ENCODE measurements at places on chromosomes 13 and 19. TPM values are rescaled to one million over a fixed set of nuclear protein-coding genes. Genes with fewer than 3 reads are reported as not detected.

- no peak overlapping the region for H3K4me3 ChIP-seq
- no peaks in the 10 kb centered on the region for H3K4me1 ChIP-seq
- H3K27ac ChIP-seq: no peak overlapping the region
- H3K36me3 ChIP-seq: no peaks in the 10 kb centered on the region
- no peaks in the 10 kb centered on the region for H3K27me3 ChIP-seq
Observed at GRCh38 chr13:103195762-103196161, 129.5 kb upstream of the SLC10A2 start.

The PPM1N gene
- 5.4 TPM for total RNA-seq

DNA sequence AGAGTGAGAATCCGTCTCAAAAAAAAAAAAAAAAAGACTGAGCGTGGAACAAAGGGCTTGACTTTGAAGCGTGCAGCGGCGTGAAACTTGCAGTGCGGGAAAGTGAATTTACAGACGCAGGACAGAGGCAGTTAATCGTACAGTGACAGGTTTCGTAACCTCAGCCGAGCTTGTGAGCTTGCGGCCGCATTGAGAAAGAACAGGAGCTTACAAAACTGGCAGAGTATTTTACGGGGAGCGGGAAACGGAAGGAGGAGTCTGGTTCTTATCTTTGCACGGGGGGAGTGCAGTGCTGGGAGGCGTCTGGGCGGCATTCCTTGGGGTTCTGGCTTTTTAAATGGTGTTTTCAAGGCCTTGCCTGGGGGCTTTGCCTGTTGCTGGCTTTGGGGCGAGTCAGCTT, 6.0 kb upstream of the BSG start:
- H3K27me3 ChIP-seq: no peaks in the 10 kb centered on the region
- H3K27ac ChIP-seq: no peak overlapping the region
- no peak for DNase-seq
- H3K4me1 ChIP-seq: peaks cover 7% of the 10 kb centered on the region
- H3K4me3 ChIP-seq: no peak overlapping the region

GRCh38 chr19:38068826-38069225, 155.2 kb downstream of the DPF1 start:
- H3K27me3 ChIP-seq: no peaks in the 10 kb centered on the region
- no peaks in the 10 kb centered on the region for H3K4me1 ChIP-seq
- no peak overlapping the region for H3K4me3 ChIP-seq
- DNase-seq: no peak
- H3K27ac ChIP-seq: no peak overlapping the region

- H3K4me1 ChIP-seq: peaks cover 23% of the 10 kb centered on the region
- H3K4me3 ChIP-seq: no peak overlapping the region
- no peak for DNase-seq
- no peaks in the 10 kb centered on the region for H3K27me3 ChIP-seq
- H3K27ac ChIP-seq: peak overlapping the region; percentile 25
- H3K36me3 ChIP-seq: no peaks in the 10 kb centered on the region
Observed at GRCh38 chr13:30696278-30697176, 38.8 kb upstream of the ALOX5AP start.

GRCh38 chr13:67231289-67232000, 1.3 kb upstream of the PCDH9 start:
- no peaks in the 10 kb centered on the region for H3K36me3 ChIP-seq
- peaks cover 9% of the 10 kb centered on the region for H3K4me1 ChIP-seq
- peaks cover 16% of the 10 kb centered on the region for H3K27me3 ChIP-seq

DNA sequence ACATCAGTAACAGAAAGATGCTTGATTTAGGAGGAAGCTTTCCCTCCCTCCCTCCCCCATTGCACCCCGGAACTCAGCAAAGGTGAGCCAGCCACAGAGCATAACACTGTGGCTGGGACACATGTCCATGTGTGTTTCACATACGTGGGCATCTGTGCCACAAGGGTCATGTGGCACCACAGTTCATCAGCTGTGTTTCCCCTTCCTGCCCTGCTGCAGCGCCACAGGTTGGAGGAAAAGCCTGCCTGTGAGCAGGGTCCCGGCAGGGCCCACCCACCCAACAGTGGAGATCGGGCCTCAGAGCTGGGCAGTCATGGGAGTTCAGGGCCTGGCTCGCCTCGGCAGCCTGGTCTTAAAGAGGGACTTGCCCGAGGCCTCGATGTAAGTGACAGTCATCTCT, 2.8 kb downstream of the ACP5 start:
- H3K27ac ChIP-seq: no peak overlapping the region
- no peak for DNase-seq
- no peaks in the 10 kb centered on the region for H3K36me3 ChIP-seq

DNA sequence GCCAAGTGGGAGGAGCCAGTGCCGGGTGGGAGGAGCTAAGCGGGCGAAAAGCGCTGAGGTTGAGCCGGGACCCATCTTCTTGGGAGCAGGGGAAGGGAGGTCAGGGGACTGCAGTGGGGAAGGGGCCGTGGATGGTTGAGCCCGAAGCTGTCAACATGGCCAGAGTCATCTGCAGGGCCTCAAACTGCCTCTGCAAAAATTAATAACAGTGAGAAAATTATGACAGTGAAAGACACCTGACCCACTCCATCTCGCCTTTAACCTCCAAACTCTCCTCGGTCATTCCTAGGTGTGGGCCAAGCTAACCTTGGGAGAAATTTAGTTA, 30.1 kb downstream of the ZNF557 start:
- H3K27ac ChIP-seq: peak overlapping the region; percentile 87
- DNase-seq: no peak
- no peaks in the 10 kb centered on the region for H3K36me3 ChIP-seq
- peak overlapping the region; percentile 61 for H3K4me3 ChIP-seq

- no peaks in the 10 kb centered on the region for H3K27me3 ChIP-seq
- DNase-seq: no peak
- no peak overlapping the region for H3K4me3 ChIP-seq
- peak overlapping the region; percentile 59 for H3K27ac ChIP-seq
Observed at GRCh38 chr13:48579165-48579918, 46.5 kb upstream of the RCBTB2 start.

DNA sequence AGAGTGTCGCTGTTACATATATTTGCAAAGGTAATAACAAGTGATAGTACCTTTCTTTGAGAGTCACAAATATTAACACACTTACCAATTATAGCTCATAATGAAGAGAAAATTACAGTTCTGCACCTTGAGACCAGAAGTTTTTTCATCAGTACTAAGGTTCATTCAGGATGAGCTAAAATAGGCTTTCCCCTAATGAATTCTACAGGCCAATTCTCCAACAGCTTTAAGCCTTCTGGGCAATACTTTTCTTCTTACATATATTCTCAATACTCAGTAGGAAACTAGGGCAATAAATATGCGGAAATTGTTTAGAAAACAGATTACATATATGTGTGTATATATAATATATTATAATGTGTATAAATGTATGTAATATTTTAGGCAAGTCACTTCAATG, 2672.8 kb upstream of the PCDH20 start:
- H3K27me3 ChIP-seq: no peaks in the 10 kb centered on the region
- no peaks in the 10 kb centered on the region for H3K36me3 ChIP-seq
- H3K4me3 ChIP-seq: no peak overlapping the region
- H3K27ac ChIP-seq: no peak overlapping the region
- no peaks in the 10 kb centered on the region for H3K4me1 ChIP-seq

All from suprapubic skin (tissue), 4 donors.